ENCODE measurements at places on chromosomes 1 and 21.

DNA sequence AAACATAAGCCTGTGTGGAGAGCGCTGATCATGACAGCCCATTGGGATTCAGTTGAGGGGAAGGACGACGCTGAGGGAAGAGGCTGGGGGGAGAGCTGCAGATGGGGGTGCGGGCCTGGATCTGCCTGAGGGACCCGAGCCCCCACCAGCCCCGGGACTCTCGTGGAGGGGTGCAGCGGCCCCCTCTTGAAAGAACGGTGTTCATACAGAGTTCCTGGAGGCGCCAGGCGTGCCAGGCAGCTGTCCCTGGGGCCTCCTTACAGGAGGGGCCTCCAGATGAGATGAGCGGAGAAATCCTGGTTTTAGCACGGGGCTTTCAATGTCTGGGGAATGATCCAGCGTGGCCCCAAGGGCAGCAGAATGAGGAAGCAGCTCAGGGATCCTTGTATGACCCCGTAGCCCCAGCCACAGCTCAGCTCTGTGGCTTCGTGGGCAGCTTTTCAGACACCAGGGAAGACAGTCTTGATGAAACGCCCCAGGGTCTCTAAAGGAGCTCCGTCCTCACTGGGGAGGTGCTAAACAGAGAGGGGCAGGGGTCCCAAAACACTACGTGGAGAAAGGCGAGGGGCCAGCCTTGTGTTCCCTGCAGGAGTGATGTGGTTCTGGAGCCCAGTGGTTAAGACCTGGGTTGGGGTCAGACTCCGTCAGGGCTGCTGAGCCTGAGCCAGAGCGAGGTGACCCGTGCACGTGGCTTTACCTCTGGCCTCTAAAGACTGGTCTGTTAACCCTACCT lies 7.2 kb upstream of the DSCAM start:
- no peak for DNase-seq

DNA sequence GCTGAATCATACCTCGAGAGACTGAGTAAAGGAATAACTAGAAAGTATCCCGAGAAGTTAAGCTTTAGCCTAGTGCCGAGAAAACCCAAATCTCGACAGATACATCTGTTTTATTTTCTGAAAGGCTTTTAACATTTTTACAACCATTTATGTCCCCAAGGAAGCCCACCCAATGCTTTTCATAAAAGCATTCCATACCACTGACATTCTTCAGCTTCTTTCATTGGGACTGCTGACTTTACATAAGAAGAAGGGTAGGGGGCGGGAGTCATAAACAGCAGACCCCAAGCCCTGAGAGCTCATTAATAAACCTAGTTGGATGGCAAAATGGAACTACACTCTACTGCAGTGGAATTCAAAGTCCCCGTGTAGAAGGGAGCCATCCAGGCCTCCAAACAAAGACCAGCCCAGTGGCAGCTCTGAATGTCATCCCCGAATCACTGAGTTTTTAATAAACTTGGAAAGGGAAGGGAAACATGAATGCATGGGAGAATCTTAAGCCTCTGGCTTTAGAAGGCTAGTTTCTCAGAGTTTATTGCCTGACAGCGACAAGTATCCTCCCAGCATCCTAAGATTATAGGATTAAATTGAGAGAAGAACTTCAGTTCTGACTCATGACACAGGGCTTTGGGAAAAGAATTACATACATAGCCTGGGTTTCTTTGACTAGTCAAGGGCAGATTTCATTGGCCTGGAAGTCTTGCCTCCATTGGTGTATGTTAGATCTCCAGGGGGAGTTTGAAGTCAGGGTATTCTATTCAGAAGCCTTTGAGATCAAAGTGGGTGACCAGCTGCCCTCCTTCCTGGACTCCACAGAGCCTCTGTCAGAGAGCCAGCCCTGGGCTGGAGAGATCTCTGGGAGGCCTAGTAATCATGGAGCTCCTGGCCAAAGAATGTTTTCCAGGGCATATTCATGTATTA lies 3.7 kb downstream of the ATF3 start:
- DNase-seq, result no peak

- DNase-seq, result no peak
These were observed 310.1 kb downstream of the DPYD start for GRCh38 chr1:97610748-97611147.

- no peak for DNase-seq
These were observed 36.8 kb upstream of the ASPM start for GRCh38 chr1:197183195-197183748.

- DNase-seq, result no peak
These were observed 26.7 kb upstream of the DIP2A start for GRCh38 chr21:46431884-46432488.

DNA sequence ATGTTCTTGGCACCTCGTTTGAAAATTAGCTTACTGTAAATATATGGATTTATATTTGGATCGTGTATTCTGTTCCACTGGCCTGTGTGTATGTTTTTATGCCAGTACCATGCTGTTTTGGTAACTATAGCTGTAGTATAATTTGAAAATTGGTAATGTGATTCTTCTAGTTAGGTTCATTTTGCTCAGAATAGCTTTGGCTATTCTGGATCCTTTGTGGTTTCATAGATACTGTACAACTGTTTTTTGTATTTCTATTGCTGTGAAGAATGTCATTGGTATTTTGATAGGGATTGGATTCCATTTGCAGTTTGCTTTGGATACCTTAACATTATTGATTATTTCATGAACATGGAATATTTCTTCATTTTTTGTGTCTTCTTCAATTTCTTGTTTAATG lies 490.2 kb downstream of the BRINP3 start:
- no peak for DNase-seq

DNA sequence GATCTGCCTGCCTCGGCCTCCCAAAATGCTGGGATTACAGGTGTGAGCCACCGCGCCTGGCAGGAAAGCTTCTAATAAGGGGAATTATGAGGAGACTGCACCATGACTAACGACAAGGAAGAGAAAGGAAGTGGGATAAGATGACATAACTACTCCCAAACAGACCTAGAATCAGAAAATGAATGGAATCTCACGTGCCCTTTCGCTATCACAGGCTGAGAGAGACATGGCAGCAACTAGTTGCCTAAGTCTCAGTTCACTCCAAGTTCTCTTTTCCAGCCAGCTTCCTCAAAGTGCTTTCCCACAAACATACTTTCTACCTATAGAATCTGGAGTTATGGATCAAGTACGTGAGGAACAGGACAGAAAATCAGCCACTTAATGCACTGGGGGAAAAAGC lies 2.0 kb downstream of the PI4KB start:
- no peak for DNase-seq

- no peak for DNase-seq
These were observed 1672.4 kb downstream of the KCNT2 start for GRCh38 chr1:194935864-194936263.

- no peak for DNase-seq
These were observed 297.5 kb downstream of the DUSP10 start for GRCh38 chr1:221444346-221444745.

GRCh38 chr1:214727274-214727673 lies 124.3 kb downstream of the CENPF start:
- DNase-seq, result no peak

DNA sequence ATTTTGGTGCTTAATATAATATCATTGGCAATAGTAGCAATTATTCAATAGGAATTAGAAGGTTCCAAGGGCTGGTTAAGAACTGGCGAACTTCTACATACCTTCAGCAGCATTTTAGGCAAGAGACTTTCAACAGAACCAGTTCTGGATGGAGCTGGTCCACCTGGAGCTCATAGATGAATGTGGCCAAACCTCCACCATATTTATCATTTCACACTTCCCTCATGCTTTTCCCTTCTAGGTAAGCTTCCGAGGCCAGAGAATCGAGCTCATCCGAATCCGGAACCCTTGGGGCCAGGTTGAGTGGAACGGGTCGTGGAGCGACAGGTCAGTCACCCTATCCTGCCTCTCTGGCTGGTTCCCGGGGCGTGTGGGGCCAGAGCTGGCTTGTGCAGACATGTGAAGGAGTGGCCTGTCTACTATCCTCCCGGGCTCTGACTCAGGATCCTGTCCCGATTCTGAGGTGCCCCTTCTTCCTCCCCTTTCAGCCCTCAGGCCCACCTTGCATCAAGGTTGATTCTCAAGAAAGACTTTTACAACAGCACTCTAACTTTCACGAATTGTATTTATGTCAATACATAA lies 24.7 kb downstream of the CAPN9 start:
- no peak for DNase-seq

GRCh38 chr1:63466759-63467158 lies 56.3 kb downstream of the ITGB3BP start:
- no peak for DNase-seq

DNA sequence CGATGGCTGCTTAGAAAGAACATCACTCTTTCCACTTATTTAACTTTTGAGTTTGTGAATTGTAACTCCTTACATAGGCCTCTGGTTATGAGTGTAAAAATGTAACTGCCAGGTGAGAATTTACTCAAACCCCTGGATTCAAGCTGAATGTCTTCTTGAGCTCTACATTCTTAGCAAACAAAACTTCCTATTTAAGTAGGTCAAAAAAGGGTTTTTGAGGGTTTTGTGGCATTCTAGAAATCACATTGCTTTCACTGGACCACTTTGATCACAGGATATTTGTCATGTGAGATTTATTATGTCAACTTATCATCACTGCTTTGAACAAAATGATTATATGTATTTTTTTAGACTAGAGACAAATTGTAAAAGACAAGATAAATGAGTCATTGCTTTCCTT lies 5.7 kb downstream of the IL23R start:
- no peak for DNase-seq

GRCh38 chr1:221919743-221920142 lies 177.9 kb upstream of the DUSP10 start:
- DNase-seq, result no peak

- DNase-seq, result no peak
These were observed 71.4 kb upstream of the ABCG1 start for GRCh38 chr21:42147386-42148020.

DNA sequence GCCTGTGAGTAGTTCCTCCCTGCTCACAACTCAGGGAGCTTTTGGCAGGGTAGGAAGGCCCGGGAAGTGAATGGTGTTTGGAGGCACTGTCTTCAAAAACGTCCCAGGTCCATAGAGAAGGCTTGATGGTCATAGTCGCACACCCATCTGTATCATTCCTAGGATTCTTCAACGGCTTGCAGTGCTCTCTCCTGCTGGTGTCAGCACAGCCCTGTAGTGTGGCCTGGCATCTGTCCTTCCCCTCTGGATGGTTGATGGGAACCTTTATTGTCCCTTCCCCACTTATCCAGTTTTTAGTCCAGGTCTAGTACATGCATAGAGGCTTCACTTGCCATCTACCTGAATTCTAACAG lies 142.8 kb upstream of the HOOK1 start:
- no peak for DNase-seq

GRCh38 chr1:12162459-12163137 lies 4.2 kb upstream of the TNFRSF1B start:
- no peak for DNase-seq

DNA sequence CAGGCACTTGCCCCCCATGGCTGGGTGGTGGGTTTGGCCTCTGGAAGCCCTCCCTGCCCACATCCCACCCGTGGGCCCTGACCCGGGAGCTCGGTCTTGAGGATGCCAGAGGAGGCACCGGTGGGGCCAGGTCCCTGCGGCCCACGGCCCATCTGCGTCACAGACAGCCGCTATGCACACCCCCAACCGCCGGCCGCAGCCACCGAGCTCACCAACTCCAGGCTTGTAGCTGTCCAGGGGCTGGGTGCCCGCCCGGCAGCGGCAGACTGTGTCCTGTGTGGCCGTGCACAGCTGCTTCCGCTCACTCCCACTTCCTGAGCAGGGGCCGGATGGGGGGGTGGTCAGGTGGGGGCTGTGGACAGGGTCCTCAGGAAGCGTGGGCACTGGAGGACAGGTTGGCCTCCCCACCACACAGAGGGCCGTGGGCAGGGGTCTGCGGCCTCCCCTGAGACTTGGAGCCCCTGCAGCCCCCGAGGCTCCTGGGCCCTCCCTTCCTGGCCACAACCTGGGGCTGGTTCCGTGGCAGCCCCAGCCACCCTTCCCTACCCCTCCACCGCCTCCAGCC lies 1.1 kb downstream of the TNFRSF4 start:
- no peak for DNase-seq

- DNase-seq, result no peak
These were observed 216.4 kb downstream of the MATN1 start for GRCh38 chr1:30507016-30507312.

DNA sequence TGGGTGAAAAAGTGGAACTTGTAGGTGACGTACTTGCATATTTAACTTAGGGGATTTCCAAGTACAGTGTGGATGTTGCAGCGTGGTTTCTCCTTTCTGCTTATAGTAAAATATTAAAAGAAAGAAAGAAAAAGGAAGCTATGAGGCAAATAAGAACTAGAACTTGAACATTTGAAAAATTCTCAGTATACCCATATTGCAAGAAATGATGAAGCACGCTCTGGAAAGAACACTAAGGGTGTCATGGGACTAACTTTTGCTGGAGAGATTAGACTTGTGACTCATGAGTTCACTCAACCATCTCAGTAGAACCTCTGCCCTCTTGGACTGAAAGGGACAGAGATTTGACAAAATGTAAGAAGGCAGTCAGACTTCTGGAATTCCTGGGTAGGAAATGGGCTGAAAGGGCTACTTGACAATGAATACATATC lies 704.5 kb upstream of the ADGRL4 start:
- no peak for DNase-seq

DNA sequence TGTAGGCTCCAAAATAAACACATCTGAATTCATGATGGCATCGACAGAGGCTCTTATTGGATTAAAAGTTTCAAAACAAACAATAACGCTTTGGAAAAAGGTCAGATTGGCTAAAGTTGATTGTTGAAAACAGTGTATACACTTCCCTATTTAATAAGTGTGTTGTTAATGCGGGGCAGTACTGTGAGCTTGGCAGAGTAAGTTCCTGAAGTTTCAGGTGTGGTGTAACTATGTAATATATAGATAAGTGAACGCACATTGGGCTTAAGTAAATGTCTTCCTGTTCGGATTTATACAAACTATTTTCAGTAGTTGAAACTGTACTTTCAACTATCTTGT lies 810 bp downstream of the ZBTB37 start:
- no peak for DNase-seq

DNA sequence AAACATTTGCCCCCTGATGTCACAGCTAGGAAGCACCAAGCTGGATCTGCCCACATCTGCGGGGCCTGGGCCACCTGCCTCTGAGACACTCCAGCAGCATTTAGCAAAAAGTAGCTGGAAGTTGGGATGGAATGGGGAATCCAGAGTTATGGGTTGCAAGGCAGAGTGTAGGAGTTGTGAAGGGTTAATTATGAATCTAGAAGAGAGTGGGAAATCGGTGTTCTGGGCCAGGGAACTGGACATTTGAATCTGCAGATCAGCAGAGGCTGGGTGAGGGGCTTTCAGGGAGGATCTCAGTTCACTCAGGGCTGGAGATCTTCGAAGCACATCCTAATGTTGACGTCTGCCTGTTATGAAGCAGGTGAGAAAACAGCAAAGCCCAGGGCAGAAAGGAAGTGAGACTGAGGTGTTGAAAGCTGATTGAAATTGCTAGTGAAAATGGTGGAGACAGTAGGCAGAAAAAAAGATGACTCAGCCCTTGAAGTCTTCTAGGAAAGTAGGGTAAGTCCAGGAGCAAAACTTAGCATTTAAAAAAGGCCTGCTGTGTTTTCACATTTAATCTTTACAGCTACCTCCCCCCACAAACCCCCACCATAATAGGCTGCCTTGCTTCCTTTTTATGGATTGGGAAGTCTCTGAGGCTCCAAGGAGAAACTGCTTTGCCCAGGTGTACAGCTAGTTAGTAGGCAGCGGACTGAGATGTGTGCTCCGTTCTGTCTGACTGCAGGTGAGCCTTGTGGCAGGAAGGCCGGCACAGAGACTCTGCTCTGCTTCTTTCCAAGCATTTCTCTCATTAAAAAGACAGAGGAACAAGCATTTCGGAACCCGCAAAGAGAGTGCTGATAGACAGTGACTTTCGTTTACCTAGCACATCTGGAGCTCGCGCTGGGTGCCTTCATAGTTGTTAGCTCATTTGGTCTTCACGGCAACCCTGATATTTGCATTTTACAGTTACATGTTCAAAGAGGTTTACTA lies 7.2 kb downstream of the VANGL1 start:
- DNase-seq, result no peak

Data from NCI-H187 treated with DMSO at 0.1 percent for 48 hours (cell line).